ENCODE measurements at places on chromosomes 2 and 18.
A peak's percentile ranks its signal among the peaks of the same experiment; 100 is the strongest.

- DNase-seq = no peak
These were observed 102.7 kb downstream of the SMIM21 start for GRCh38 chr18:75324686-75325257.

- DNase-seq = no peak
These were observed 4.6 kb downstream of the MAPRE2 start for GRCh38 chr18:35045806-35046205.

DNA sequence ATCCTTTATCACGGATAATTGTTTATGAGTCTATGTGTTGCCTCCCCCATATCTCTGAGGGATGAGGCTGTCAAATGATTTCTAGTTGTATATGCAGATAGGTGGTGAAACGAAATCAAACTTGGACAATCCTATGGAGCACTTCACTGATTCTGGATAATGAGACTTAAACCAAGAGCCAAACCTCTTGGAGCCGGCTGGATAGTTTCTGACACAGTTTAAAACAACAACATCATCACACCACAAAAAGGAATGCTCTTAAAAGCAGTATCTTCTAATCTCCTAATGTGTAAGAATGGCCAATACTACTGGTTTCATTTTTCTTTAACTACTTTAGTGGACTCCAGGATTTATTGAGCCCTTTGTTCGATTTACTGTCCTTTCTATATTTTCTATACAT lies 36.5 kb downstream of the SPHKAP start:
- no peak for DNase-seq

GRCh38 chr2:145383961-145384360 lies 864.0 kb upstream of the ZEB2 start:
- DNase-seq = no peak

DNA sequence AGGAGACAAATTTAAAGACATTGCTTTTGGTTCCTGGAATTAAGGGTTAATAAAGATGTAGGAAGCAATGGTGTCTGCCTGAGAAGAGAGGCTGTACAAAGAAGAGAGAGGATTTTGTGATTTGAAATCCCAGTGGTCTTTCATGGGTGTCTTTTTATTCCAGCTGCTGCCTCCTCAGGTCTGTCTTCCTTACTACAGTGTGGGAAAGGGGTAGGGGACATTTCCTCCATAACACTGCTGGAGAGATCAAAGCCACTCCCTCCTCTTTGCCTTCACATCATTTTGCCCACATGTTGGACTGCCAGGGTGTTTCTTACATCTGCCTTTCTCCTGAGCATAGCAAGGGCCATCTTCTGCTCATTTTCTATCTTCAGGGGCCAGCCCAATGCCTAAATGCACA lies 348.5 kb downstream of the EN1 start:
- DNase-seq = no peak

- no peak for DNase-seq
These were observed 196.1 kb downstream of the LTBP1 start for GRCh38 chr2:33142810-33143209.

DNA sequence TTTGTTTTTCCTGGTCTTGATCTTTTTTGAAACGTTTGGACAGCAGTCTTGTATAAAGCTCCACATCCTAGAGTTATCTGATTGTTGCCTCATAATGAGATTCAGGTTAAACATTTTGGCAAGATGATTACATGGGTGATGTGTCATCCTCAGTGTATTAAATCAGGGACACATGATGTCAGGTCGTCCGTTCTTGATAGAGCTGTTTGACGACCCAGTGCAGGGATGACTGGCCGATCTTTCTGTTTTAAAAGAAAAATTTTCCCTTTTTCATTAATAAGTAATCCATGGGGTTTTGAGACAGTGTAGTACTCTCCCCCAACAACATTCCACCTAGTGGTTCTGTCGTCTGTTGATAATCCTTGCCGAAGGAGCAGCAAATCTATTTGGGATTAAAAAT lies 44.5 kb upstream of the SERPINB2 start:
- no peak for DNase-seq

GRCh38 chr18:22726469-22726868 lies 206.7 kb upstream of the RBBP8 start:
- no peak for DNase-seq

DNA sequence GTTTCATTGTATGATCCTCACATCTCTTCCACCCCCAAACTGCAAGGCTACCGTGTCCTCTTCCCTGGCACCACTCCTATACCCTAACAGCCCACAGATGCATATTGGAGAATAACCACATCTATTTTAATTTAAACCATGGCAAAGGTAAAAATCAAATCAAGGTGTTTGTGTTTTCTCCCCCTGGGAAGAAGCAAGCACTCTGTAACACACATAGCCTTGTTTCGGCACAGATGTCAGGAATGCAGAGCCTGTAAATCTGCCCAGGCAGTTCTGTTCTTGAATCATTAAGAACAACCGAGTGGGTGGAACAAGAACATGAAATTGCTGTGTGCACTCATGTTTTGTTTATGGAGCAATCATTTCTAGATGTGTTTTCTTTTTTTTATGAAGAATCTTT lies 6.8 kb upstream of the COX7A2L start:
- DNase-seq = no peak

DNA sequence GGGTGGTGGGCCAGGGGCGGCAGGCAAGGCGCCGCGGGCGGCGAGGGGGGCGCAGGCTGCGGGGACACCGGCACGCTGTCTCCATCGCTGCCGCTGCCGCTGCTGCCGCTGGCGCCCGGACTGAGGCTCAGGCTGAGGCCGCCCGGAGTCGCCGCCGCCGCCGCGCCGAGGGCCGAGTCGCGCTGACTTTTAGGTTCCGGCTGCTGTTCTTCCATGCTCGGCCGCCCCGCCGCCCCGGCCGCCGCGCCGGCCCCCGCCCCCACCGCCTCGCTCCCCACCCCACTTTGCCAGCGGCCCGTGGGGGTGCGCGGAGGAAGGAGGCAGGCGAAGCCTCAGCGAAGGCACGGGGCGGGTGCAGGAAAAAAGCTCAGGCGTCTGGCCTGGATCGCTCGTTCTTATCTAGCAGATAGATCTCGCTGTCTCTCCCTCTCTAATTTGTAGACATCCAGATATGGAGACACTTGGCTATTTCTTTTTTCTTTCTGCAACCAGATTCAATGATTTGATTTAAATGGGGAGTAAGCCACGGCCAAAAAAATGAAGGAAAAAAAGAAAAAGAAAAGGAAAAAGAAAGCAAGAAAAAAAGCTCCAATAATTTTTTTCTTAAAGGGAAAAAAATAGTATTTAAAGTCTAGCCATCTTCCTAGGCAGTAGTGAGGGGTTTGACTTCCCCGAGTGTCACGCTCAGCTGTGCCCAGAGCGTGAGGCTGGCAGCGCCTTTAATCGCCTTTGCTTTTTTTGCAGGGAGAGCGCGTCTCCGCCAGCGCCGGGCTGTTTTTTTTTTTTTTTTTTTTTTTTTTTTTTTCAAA lies at the start of gene EN1:
Gene EN1 (minus strand): TSS at position 696 of the 809 bp plus-strand sequence. CDS start 481 bp downstream, at position 215.
- no peak for DNase-seq

DNA sequence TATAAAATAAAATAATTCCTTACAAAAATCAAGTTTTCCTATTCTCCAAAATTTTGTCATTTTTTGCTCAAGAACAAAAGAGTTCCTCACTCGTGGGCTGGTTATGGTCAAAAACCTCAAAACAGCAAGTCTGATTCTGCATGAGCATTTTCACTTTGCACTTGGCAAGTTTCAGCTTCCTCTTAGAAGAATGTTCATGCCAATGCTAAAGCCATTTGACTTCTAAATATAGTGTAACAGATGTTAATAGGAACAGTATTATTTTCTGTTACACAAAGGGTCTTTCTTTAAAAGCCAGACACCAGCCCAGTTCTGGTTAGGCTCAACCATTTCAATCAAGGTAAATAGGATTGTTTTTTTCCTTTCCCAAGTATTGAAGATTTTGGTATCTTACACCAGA lies 261.3 kb upstream of the CCDC68 start:
- DNase-seq = no peak

DNA sequence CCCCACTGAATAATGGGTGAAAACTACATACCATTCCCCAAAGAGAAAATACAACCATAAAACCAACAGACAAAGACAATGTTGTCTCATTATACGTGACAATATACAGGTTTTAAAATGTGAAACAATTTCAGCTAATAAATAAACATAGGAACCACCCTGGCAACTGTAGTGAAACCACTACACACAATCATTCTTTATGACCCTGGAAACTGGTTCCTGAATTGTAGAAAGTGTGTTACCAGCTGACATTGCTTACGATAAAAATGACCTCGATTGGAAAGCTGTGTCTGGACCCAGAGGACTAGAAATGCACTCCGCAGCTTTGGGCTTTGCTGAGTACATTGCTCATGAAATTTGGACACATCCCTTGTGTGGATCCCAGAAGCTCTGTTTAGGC lies 73.9 kb upstream of the LPIN2 start:
- no peak for DNase-seq

DNA sequence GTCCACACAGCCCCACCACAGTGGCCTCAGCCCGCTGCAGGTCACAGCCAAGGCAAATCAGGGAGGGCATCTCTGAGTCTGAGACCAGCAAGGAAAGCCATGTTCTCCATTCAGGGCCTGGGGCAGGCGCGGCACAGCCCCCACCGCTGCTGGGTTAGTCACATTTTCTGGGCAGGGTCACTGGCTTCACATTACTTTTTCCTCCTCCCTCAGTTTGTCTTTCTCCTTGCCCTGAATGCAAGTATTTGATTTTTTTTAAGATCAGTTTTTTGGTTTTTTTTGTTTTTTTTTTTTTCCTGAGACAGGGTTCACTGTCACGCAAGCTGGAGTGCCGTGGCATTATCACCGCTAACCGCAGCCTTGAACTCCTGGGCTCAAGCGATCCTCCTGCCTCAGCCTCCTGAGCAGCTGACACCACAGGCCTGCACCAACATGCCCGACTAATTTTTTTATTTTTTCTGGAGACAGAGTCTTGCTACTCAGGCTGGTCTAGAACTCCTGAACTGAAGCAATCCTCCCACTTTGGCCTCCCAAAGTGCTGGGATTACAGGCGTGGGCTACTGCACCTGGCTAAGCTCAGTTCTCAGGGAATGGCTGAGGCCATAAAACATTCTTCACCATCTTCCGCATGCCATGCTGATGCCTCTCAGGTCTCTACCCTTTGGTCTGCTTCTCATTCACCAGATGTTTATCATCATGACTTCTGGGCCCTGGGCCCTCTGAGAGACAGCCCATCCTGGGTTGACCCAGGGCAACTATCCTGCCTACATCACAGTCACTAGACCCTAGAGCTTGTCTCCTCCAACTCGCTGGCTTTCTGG lies 628 bp upstream of the CAPG start:
- DNase-seq = no peak

GRCh38 chr18:49690312-49690711 lies 123.0 kb downstream of the ACAA2 start:
- DNase-seq = no peak

- DNase-seq = no peak
These were observed 15.7 kb upstream of the ACVR2A start for GRCh38 chr2:147829106-147829505.

GRCh38 chr2:176507786-176508185 lies 238.5 kb downstream of the MTX2 start:
- DNase-seq = no peak

GRCh38 chr2:218471982-218472381 lies 53.1 kb downstream of the VIL1 start:
- no peak for DNase-seq

GRCh38 chr2:133530645-133531044 lies 37.6 kb downstream of the NCKAP5 start:
- no peak for DNase-seq

DNA sequence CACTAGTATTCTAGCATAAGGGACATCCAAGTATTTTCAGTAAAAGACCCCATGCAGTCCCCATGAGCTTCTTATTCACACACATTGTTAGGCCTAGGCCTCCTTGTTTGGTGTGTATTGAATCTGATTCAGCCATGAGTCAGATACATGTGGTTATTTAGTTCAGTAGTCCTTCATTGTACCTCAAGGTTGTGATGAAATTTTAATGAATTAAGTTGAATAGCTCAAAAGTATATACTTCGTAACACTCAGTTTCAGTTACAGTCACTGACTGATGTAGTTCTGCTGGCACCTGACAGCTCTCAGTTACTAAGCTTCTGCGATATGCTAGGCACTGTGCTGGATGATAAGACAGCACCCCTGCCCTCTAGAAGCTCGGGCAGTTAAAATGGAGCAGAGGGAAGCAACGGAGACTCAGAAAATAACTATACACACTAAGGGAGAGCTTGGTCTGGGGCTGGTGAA lies 86.4 kb downstream of the XRCC5 start:
- DNase-seq = no peak

DNA sequence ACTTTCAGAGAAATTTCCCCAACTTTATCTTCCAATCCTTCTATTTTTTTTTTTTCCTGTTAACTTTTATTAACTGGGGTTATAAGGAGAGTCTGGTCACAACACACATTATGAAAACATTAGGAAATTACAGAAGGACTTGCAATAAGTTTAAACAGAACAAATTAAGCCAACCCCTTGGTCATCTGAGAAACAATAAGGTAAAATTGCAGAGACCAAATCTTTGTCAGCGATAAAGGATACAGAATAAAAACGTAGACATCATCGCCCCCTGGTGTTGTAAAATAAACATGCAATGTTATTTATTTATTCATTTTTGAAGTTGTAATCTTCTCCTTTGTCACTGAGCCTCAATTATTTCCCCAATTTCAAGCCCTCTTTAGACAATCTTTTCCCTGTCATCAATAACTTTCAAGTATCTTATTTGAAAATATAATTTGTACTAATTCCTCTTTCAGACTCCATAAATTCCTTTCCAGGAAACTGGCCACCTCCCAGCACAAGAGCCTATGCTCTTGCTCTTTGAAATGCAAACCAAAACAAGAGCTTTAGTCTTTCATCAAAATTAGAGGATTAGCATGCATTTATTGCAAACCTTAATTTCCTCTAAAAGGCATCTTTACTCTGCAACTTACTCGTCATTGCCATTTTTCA lies 19.5 kb downstream of the G6PC2 start:
- DNase-seq = no peak

DNA sequence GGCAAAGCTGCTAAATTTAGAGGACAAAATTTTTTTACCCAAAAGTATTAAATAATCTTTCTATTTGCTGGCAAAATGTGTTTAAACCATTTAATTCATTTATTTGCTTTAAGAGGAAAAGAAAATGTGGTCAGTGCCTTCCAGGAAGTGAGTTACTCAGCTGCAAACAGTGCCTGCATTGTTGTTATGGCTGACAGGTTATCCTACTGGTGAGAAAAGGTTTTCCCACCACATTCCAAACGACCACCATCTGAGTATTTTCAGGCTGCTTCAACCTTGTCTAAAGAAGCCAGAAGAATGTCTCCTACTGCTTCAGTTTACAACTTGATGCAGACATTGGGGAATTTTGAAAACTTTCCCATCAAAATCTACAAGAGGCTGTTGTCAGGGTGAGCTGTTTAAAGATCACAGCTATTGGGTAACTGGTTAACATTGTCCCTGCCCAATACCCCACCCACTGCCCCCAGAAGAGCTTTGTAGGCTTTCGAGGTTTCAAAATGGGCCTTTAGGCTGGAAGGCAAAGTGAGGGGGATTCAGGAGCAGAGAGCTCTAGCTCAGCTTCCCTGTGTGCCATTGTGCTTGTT lies 461.3 kb upstream of the FANCL start:
- peak; percentile 22 for DNase-seq
